Stimulated activated CD8-positive, alpha-beta memory T cell treated with anti-CD3 and anti-CD28 coated beads, Interleukin-15, amount 100 ng/mL, for 4 hours (primary cell): ENCODE measurements at places on chromosomes 13 and 19.

- no peak for DNase-seq
Observed at GRCh38 chr19:54606230-54606629, 12.8 kb downstream of the LILRA1 start.

DNA sequence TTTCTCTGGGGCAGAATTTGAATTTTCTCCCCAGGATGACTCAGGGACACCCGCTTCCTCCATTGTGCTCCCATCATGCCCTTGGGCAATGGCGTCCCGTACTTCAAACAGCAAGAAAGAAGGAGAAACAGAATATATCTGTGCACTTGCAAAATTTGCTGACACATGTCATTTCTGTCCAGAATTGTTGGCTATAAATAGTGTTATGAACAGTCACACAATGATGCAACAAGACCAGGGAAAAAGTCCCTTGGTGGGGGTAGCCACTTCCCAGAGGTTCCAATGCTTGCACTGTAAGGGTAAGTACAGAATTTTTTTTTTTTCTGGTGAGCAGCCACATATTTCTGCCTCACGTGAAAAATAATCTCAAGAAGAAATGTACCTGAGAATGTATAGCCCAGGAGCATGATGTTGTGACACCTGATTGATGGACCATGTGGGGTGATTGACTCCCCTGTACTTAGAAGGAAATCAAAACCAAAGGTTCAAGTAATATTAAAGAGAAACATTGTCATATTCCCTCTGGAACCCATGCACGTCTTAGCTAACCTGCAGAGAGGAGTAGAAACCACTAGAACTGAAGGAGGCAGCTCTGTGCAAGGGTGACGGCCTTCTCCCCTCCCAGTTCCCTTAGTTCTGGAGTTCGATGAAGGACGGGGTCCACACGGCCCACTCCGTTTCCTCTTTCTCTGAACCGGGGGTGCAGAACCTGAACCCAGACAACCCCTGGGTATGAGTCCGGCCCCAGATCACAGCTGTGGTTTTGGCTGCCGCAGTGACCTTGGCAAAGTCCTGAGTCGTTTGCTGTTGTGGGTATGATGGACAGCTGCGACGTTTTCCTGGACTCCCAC is 9.3 kb upstream of the LAIR1 start:
- no peak for DNase-seq

GRCh38 chr13:79128158-79128557 is 277.9 kb downstream of the RBM26 start:
- no peak for DNase-seq

DNA sequence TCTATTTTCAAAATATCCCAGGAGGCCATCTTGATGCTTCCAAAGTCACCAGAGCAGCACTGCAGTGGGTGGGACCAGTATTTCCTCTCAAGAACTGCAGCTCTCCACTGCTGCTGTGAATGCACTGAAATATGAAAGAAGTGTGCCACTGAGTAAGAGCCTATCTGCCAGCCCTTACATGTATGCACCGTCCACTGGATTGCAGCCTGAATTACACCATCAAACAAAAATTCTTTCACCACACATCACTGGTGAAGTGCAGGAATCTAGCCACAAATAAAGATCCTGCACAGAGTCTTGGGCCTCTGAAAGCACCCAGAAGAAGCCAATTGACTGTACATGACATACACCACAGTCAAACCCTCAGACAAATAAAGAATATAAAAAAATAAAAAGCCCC is 249.0 kb downstream of the LHFPL6 start:
- no peak for DNase-seq

DNA sequence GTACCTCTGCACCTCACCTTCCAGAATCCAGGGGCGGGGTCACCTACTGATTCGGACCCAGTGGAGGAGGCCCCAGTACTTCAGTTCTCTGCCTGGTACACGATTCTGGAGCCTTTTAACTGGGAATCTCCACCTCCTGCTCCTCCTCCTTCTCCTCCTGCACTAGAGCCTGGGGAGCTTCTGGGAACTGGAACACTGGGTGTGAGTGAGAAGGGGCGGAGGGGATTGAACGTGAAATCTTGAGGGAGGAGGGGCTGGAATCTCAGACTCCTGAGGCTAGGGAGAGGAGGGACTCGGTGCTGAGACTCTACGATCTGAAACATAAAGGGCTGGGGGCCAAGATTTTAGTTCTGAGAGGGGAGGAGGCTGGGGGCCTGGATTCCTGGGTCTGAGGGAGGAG is at the start of gene KLK8:
KLK8 (minus strand) TSS at position 90 of the 400 bp plus-strand sequence. CDS start 437 bp downstream, outside the sequence.
- DNase-seq: no peak

DNA sequence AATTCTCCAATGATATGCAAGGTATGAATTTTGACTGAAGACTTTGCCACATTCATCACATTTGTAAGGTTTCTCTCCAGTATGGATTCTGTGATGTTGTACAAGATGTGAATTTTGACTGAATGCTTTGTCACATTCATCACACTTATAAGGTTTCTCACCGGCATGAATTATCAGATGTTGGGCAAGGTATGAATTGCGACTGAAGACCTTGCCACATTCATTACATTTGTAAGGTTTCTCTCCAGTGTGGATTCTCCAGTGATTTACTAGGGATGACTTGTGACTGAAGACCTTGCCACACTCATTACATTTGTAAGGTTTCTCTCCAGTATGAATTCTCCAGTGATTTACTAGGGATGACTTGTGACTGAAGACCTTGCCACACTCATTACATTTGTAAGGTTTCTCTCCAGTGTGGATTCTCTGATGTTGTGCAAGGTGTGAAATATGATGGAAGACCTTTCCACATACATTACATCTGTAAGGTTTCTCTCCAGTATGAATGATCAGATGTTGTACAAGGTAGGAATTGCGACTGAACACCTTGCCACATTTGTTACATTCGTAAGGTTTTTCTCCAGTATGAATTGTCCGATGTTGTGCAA is 24.8 kb downstream of the ZNF83 start:
- DNase-seq: no peak

DNA sequence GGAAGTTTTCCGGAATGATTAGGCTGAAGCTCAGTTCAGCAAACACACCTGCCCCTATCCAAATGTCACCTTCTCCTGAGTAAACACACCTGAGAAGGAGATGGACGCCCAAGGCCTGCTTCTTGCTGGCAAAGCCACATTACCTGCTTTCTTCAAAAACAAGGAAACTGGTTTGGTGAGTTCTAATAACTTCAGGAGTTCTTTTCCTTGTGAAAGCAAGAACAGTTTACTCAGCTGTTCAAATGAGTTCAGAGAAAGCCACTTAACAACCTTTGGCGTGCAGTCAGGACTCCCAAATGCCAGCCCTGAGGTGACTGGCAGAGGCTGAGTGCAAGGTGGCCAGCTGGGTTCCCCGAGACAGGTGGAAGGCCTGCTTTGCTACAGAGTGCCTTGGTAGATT is 160.5 kb downstream of the STK24 start:
- no peak for DNase-seq

DNA sequence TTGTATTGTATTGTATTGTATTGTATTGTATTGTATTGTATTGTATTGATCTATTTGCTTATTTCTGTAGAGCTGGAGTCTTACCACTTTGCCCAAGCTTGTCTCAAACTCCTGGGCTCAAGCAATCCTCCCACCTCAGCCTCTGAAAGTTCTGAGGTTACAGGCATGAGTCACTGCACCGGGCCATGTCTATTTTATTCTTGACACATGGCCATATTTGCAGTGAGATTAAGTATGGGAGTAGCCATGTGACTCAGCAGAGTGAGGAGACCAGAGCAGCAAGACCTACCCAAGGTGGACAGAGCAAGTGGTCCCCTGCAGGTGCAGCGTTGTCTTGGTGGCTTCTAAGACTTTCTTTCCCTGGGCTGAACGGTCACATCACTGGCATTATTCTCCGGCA is 49.1 kb upstream of the UBAC2 start:
- DNase-seq: no peak

DNA sequence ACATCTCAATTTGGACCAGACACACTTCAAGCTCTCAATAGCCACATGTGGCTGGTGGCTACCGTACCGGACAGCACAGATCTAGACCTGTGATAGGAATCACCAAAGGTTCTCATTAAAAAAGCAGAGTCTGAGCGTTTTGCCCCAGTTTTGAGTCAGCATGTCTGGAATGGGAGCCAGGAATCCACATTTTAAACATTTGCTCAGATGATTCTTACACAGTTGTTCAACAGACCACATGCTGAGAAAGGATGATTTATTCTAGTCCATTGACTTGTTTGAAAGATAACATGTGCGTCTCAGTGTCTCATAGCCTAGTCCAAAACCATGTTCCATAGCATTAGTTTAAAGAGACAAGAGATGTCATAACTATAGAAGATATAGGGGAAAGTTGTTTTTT is 53.4 kb downstream of the FLT3 start:
- no peak for DNase-seq

DNA sequence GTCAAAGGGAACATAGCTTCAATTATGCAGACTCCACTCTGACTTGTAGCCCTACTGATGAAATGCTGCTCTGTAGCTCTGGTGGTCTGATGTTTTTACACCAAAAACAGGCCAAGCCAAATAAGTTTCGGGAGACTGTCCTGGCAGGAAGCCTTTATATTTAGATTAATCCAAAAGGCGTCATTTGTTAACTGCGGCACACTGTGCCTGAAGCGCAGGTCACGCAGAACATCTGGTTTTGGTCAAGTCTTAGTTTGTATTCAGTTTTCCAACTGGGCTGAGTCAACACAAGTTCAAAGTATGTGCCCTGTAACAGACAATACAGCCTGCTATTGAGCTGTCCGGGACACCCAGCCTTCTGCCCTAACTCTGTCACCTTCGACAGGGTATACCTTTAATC is 154.6 kb upstream of the IPO5 start:
- no peak for DNase-seq

- no peak for DNase-seq
Observed at GRCh38 chr19:8251025-8251472, 41.9 kb downstream of the CERS4 start.

DNA sequence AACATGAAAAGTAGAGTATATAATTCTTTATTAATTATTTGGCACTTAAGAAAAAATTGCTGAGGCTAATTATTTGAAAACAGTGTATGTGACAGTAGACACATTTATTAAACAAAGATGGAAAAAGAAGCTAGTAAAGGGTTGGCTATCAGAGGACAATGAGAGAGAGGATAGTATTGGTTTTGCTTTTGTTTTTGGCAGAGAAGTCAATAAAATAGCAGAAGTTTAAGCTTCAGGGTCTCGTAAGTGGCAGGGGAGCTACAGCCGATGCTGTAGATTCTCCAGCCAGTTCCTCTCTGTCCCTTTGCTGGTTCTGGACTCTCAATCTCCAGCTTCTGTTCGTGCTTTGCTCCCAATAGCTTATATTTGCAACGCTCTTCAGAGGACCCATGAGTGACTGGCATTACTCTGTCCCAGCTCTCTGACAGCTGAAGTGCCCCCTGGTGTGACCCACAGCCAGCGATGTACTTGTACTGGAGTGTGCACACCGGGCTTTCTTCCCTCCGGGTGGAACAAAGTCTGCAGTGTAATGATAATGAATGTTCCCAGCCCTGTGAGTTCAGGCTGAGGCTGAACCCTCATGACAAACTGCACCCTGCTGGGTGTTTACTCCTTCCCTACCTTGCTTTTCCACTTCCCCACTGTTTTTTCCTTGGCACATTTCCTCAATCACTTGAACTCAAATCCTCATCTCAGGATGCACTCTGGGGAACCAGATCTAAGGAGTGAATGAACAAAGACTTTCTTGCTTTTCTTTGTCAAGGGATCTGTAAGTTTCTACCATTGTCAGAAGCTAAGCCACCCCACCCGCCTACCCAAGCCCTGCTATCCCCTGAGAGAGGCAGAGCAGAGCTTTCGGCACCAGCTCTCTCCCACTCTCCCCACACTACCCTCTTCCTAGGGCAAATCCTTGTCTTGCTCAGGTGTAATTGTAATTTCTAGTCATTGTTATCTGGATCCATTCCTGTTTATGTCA is 254.8 kb downstream of the LHFPL6 start:
- no peak for DNase-seq

GRCh38 chr13:95749545-95749944 is 72.6 kb downstream of the DNAJC3 start:
- no peak for DNase-seq

GRCh38 chr13:30103161-30103840 is 204.1 kb downstream of the KATNAL1 start:
- DNase-seq: no peak

DNA sequence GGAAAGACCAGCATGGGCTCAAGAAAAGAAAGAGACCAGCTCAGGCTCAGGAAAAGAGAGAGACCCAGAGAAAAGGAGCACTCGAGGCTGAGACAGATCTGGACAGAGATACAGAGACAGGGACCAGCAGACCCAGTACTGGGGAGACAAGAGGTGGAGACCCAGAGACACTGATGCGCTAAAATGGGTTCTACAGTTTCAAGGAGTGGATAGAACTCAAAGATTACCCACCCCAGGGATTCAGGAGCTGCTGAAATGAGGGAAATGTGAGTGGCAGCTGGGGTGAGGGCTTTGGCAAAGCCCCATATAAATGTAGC is 609 bp upstream of the ZSCAN18 start:
- no peak for DNase-seq

DNA sequence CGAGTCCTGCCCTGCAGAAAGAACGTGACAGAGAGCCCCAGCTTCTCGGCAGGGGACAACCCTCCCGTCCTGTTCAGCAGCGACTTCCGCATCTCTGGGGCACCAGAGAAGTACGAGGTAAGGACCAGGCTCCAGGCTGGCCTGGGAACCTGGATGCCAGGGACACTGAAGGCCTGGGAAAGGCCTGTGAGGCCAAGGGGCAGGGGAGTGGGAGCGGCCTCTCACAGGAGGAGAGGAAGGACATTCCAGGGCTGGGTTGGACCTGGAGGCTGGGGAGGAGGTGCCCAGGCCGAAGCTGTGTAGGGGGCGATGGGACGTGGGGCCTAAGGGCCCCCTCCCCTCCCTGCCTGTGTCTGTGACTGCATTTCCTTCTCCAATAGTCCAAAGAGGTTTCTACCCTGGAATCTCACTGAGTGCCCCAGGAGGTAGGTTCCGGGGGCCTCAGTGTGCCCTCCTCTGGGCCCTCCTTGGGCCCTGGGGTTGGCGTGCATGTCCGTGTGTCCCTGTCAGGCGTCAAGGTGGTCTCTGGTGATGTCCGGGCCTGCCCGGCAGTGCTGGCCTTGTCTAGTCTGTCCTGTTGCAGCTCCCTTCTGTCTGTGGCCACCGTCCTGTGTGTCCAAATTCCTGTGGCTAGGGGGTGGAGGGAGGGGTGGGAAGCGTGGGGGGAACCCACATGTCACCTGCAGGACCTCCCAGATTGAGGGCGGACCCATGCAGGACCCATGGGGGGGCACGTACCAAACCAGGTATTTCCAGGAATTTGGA is 16.9 kb upstream of the CD22 start:
- DNase-seq: no peak

- no peak for DNase-seq
Observed at GRCh38 chr13:112713517-112714253, 23.8 kb downstream of the ATP11A start.
